ENCODE measurements at places on chromosomes 4 and X.
A peak's percentile ranks its signal among the peaks of the same experiment; 100 is the strongest.

DNA sequence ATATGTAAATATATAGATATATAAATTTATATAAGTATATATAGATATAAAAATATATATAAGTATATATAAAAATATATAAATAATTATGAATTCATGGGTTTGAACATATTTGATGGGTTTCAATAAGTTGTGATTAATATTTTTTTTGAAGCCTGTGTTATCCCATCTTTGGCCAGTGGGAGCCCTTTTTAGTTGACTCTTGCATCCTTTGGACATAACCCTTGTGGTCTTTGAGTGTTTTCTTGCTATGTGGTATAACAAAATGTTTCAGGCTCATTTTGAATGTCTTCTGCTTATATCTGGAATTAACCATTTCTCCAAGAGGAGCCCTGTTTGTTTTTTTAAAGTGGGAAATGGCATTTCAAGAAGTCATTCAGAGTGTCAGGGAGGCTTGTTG lies 15.2 kb downstream of the SNX25 start:
- DNase-seq: no peak

- no peak for DNase-seq
These were observed 23.6 kb upstream of the RASGEF1B start for GRCh38 chr4:81495345-81495744.

DNA sequence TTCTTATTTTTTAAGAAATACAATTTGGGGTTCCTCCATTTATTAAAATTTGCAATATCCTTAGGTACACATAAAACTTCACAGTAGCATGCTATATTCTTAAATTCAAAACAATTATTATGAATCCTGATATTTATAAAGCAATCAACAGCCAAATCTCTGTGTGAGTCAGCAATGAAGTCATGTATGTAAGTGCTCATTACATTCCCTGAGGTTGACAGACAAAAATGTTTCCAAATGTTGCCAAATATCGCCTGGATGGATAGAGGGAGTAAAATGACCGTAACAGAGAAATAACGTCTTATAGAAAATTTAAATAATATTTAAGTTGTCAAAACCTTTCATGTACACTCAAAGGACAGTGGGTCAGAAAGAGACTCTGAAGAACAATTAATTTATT lies 220.0 kb downstream of the PCDH18 start:
- no peak for DNase-seq

DNA sequence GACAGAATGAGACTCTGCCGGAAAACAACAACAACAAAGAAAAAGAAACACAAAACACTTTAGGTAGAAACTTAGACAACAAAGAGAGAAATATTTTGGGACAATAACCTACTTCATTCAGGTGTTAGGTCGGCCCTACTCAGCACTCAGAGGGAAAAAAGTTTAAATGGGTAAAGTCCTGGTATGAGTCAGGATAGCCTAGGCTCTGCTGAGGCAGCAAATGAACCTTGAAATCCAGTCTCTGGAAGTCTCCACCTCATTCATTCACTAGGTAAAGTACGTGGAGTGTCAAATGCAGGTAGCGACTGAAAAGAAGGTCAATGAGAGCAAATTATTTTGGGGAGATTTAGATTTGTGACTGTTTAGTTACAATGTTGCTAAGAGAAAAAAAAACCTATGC lies 127.4 kb downstream of the FHDC1 start:
- DNase-seq: no peak

GRCh38 chr4:162700815-162701361 lies 465.8 kb downstream of the NAF1 start:
- no peak for DNase-seq

- DNase-seq: peak; percentile 7
These were observed 1.0 kb upstream of the ARHGAP4 start for GRCh38 chrX:153926858-153927671.

DNA sequence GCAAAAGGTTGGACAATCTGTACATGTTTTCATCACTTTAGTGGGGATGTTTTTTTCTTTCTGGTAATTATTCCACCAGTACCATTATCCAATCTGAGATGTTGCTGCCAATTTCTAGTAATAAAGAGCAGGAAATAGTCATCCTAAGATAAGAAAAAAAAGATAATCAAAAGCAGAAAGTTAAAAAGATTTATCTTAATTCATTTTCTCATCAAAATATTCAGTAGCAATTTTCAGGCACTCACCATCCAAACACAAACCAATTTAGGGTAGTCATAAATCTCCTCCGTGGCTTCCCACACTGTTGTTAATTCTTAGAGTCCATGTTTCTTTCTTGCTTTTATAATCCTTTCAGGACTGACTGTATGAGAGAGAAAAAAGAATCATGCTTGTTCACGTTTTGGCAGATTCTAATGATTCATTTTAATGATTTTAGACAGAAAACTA lies 263.7 kb upstream of the UGT8 start:
- DNase-seq: no peak

GRCh38 chr4:161767116-161767515 lies 396.7 kb downstream of the FSTL5 start:
- no peak for DNase-seq

- no peak for DNase-seq
These were observed 185.4 kb downstream of the OR13H1 start for GRCh38 chrX:131729295-131729694.

GRCh38 chrX:51459125-51459524 lies 37.3 kb downstream of the NUDT11 start:
- DNase-seq: no peak

DNA sequence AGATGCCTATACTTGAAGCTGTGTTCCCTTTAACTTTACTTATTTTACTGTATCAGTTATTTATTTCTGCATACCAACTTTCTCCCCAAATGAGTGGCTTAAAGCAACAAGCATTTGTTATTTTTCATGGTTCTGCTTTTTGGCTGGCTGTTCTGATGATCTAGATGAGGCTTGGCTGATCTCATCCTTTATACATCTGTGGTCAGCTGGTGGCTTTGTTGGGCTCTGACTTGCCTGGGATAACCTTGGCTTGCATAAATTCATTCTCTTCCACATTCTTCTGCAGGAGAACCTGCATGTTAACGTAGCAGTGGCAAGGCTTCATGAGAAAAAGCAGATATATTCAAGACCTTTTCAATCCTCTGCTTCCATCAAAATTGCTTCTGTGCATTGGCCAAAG lies 1317.6 kb downstream of the ADGRL3 start:
- DNase-seq: no peak

- DNase-seq: no peak
These were observed 25.0 kb downstream of the CPZ start for GRCh38 chr4:8617486-8618040.

GRCh38 chr4:86857341-86858052 lies 8.3 kb upstream of the SLC10A6 start:
- no peak for DNase-seq

DNA sequence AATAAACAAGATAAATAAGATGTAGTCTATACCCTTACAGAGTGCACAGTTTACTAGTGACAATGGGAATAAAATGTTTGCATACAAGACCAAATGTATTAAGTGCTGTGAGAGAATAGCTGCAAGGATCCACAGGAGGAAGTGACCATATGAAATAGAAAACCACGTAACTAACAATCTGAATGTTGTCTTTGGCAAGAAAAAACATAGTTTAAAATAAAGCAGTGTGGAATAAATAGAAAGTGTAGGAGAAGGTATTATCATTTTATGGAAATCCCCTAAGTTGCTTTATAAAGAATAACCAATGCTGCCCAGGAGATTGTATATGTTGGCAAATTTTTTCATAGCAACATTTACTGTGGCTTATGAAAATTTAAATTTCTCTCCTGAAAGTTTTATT lies 116.1 kb downstream of the PCDH7 start:
- DNase-seq: no peak

GRCh38 chrX:149691794-149692193 lies 20.1 kb upstream of the MAGEA11 start:
- DNase-seq: no peak

GRCh38 chrX:119708936-119709335 lies 16.0 kb upstream of the SEPTIN6 start:
- DNase-seq: no peak

DNA sequence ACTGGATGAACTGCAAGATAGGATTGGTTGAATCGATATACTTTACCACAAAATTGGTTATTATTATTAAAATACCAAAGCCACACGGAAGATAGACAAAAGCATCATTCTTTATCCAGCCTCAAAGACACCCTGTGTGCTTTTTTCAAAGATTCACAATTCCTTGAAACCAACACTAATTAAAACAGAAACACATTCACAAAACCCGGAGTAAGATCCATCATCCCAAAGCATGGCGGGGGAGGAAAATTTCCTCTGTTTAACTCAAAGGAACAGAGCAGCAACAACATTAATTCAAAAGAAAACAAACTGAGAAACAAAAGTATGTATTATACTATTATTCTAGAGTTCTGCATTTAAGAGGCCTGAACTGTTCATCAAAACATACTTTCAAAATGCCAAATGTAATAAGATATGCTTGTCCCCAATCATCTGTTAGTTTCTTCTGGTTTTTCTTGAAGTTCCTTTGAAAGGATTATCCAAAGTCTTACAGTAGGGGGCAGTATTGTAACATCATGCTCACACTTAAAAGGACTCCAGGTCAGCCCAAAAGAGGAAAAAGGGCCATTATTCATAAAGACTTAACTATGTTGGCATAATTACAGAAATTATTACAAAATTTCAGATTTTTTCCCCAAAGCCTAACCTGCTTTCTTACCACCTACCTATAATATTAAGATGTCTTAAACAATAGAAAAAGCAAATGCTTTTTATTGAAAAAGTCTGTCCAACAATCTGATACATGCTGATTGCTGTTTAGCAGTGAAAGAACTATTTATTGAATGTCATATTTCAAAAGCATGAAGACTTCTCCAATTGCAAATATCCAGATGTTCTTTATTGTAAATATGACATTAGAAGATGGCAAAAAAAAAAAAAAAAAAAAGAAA lies 168.7 kb downstream of the SCFD2 start:
- DNase-seq: peak; percentile 97

- no peak for DNase-seq
These were observed 208.9 kb upstream of the ARHGEF9 start for GRCh38 chrX:63993936-63994335.

GRCh38 chr4:118113220-118113619 lies 78.9 kb downstream of the NDST3 start:
- no peak for DNase-seq

DNA sequence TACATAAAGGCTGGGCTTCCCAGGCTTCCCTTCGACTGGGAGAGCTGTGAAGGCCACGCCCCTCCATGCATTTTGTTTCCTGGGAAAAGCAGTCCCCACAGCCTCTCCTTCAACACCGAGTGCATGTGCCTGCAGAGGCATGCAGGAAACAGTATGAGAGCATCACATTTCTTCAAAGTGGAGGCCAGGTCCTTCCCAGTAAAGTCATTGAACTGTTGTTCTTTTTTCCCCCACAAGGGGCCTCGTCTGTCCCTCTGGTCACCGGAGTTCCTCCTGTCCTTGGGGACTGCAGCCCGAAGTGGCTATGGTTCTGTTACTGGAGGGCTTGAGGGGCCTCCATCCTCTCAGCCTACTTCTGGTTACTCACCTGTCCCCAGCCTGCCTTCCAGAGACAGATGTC lies 56.0 kb downstream of the RAI2 start:
- DNase-seq: no peak

- no peak for DNase-seq
These were observed 89.3 kb downstream of the DDIT4L start for GRCh38 chr4:100100985-100101384.

- DNase-seq: no peak
These were observed 648 bp upstream of the MSMO1 start for GRCh38 chr4:165326831-165327210.

DNA sequence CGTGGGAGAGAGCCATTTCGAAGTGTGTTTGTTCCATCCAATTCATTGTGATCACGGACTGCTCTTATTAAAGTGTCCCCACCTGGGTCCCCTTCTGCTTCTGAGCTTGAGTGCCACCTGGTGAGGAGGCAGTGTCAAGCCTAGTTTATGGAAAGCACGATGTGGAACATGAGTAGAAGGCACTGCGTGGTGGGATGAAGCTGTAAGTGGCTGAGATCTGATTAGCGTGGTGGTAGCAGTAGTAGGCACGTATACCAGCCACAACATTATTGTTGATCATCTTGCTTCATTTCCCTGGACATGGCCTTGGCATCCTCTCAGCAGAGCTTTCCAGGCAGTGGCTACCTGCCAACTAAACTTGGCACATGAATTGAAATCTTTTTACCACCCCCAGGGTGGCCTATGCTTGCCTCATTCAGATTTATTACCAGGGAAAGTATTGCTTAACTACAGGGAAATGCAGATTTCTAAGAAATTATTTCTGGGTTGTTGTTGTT lies 46.4 kb downstream of the GPAT3 start:
- no peak for DNase-seq

GRCh38 chr4:94177822-94178221 lies 29.8 kb upstream of the SMARCAD1 start:
- DNase-seq: no peak

- DNase-seq: no peak
These were observed 166.1 kb downstream of the EFNB1 start for GRCh38 chrX:68994891-68995255.

DNA sequence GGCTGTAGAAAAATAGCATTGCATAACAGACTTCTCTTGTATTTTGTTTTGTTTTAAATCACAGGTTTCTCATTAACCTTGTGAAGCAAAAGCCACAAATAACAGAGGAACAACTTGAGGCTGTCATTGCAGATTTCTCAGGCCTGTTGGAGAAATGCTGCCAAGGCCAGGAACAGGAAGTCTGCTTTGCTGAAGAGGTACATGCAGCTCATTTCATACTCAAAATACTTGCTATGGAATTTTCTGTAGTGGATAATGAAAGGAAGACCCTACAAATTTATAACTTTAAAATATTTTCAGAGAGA lies 17.6 kb downstream of the AFP start:
- no peak for DNase-seq

- DNase-seq: no peak
These were observed 11.7 kb downstream of the MMRN1 start for GRCh38 chr4:89906316-89906715.

GRCh38 chrX:44961817-44962607 lies 89.0 kb downstream of the KDM6A start:
- DNase-seq: no peak

- DNase-seq: no peak
These were observed 6.3 kb downstream of the KLF3 start for GRCh38 chr4:38670109-38670901.

DNA sequence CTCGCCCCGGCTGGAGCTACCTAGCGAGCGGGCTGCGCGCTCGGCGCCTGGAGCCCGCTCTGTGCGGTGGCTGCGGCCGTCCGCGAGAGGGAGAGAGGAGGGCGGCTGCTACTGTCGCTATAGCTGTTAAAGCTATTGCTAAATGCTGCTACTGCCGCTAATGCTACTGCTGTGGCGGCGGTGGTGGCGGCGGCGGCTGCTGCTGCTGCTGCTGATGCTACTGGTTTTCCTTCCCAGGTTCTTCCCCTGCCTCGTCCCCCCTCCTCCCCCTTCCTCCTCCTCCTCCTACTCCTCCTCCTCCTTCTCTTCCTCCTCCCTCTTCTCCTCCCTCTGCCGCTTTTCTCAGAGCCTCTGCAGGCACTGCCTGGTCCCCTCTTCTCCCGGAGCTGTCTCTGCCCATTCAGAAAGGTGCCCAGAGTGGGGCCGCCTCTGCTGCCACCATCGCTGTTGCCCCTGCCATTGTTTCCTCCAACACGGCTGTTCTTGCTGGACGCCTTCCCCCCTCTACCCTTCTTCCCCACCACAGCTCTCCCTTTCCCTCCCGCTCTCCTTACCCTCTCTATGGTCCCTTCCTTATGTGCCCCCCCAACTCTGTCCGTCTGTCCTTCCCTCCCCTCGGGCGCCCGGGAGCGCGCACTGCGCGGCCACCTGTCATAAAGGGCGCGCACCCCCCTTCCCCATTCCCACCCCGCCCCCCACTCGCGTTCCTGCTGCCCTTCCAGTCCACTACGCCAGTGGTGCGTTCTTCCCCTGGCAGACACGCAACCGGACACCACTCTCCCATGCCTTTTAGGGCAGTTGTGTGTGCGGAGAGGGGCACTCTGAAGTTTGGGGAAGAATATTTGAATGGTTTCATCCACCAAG lies at the start of gene NEXMIF:
TSS of gene NEXMIF (minus strand) at position 228 of the 864 bp plus-strand sequence.
- no peak for DNase-seq

Data from AG09319 (cell line).